ENCODE measurements at places on chromosomes 11 and 22.

DNA sequence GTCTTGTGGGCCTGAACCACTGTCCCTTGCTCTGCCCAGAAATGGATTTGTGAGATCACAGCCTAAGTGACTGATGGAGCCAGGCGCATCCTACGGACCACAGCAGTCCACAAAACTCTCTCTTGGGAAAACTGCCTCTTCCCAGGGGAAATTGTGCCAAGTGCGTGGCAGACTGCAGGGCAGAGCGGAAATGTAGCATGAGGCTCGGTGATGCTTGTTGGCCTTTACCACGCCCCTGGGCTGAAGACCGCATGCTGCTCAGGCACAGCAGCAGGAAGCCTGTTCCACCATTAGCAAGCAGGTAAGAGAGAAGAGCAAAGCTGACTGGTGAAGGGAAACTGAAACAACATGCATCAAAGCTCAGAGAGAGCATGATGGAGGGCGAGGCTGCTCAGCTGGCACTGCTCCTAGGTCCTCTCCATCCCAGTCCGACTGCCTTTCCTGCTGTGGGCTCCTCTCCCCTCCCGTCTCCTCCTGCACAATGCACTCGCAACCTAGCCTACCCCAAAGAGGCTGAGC lies 26.5 kb upstream of the SCARF2 start:
- no peak overlapping the region for H3K4me3 ChIP-seq
- no peaks in the 10 kb centered on the region for H3K36me3 ChIP-seq
- peaks cover 1% of the 10 kb centered on the region for H3K4me1 ChIP-seq
- DNase-seq: no peak
- no peak overlapping the region for H3K27ac ChIP-seq
- no peaks in the 10 kb centered on the region for H3K27me3 ChIP-seq

GRCh38 chr22:25019427-25020184 lies 67.1 kb downstream of the KIAA1671 start:
- DNase-seq: no peak
- no peak overlapping the region for H3K4me3 ChIP-seq
- H3K36me3 ChIP-seq: no peaks in the 10 kb centered on the region
- H3K27me3 ChIP-seq: no peaks in the 10 kb centered on the region
- no peak overlapping the region for H3K27ac ChIP-seq
- H3K4me1 ChIP-seq: no peaks in the 10 kb centered on the region

- no peaks in the 10 kb centered on the region for H3K27me3 ChIP-seq
- H3K4me3 ChIP-seq: no peak overlapping the region
- DNase-seq: no peak
- H3K4me1 ChIP-seq: peaks cover 2% of the 10 kb centered on the region
- H3K36me3 ChIP-seq: no peaks in the 10 kb centered on the region
- H3K27ac ChIP-seq: no peak overlapping the region
Measured at GRCh38 chr11:45232341-45233080, 53.6 kb downstream of the SYT13 start.

GRCh38 chr11:59000003-59000402 lies 60.7 kb downstream of the GLYATL1 start:
- no peak overlapping the region for H3K27ac ChIP-seq
- no peaks in the 10 kb centered on the region for H3K36me3 ChIP-seq
- no peaks in the 10 kb centered on the region for H3K27me3 ChIP-seq
- no peak for DNase-seq
- no peaks in the 10 kb centered on the region for H3K4me1 ChIP-seq

DNA sequence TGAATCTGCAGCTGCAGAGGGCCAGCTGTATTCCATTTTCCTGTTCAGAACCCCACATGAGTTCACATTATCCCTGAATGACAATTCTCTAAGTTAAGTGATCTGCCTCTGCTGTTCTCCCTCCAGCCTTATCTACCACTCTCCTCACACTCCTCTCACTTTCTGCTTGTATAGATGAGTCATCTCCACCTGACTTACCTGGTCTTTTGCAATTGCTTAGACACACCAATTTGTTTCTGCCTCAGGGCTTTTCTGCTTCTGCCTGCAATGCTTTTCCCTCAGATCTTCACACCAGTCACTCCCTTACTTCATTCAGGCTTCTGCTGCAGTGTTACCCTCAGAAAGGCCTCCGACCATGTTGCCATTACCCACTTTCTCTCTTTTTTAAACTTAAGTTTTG lies 118.1 kb downstream of the ATM start:
- no peak overlapping the region for H3K4me3 ChIP-seq
- no peaks in the 10 kb centered on the region for H3K27me3 ChIP-seq
- H3K4me1 ChIP-seq: no peaks in the 10 kb centered on the region
- H3K27ac ChIP-seq: no peak overlapping the region

GRCh38 chr11:125211191-125211947 lies 46.8 kb downstream of the PKNOX2 start:
- no peak overlapping the region for H3K27ac ChIP-seq
- H3K27me3 ChIP-seq: no peaks in the 10 kb centered on the region
- H3K36me3 ChIP-seq: no peaks in the 10 kb centered on the region
- H3K4me1 ChIP-seq: peaks cover 10% of the 10 kb centered on the region

GRCh38 chr11:102413497-102413896 lies 39.1 kb downstream of the TMEM123 start:
- DNase-seq: no peak
- no peaks in the 10 kb centered on the region for H3K27me3 ChIP-seq
- no peaks in the 10 kb centered on the region for H3K4me1 ChIP-seq
- no peaks in the 10 kb centered on the region for H3K36me3 ChIP-seq

DNA sequence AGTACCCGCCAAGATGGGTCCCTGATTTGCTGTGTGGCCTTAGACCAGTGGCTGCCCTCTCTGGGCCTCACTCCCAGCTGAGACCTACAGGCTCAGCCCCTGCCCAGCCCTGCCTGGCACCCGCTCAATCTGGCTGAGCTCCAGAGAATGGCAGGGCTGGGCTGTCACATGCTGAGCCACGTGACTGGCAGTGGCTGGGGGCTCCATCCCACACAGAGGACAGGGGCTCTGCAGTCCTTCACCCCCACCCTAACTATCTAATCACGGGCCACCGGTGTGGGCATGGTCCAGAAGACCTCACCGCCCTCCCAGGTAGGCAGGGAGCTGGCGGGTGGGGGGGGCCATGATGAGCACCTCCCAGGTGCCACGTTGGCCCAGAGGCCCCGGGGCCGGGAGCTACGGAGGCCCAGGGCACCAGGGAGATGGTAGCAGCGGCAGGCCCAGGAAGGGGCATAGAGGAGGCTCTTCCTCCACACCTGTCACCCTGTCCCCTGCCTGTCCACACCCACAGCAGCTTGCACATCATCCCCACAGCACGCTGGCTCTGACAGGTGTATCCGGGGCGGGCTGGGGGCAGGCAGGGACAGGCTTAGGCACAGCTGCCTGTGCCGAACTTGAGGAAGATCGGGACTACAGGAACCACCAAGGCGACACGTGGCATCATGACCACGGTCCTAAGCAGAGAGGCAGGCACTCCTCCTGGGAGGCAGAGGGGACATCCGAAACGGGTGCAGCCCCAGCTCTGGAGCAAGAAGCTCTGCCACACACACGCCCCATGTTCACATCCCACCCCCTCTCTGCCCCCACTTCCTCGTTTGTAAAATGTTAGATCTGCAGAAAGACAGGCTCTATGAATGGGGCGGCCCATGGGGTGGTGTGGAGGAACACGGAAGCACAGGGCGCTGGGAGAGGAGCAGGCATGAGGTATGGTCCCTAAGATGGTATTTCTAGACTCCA lies 1.5 kb upstream of the ALDH3B1 start:
- H3K27me3 ChIP-seq: no peaks in the 10 kb centered on the region
- no peak overlapping the region for H3K27ac ChIP-seq
- peaks cover 10% of the 10 kb centered on the region for H3K4me1 ChIP-seq
- DNase-seq: no peak
- no peak overlapping the region for H3K4me3 ChIP-seq

DNA sequence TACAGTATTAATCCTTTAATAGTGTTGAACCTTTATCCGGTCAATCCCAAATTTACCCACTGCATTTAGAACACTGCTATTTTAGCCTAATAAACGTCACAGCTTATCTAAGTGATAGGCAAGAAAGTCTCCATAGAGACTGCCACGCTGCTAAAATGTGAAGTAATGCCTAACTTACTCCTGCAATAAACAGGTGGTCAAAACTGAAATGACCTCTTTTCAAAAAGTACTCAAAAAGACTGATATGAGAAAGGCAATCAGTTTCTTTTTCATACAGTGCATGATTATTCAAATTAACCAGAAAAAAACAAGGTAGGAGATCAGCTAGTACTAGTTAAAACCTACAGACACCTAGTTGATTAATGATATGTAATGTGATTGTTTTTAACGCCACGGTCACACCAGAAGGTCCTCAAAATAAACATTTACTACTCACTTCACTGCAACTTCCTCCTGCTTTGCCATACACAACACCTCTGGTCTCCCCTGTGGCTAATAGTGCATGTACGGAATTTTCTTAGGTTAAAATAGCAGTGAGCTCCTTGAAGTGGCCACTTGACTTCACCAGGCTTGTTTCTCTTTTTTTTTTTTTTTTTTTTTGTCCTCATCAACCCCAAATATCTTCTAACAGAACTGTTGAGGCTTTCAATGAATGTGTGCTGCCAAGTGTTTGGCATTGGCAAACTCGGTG lies 8.8 kb downstream of the ATP5MG start:
- H3K36me3 ChIP-seq: peaks cover 7% of the 10 kb centered on the region
- H3K27me3 ChIP-seq: no peaks in the 10 kb centered on the region
- H3K27ac ChIP-seq: no peak overlapping the region
- no peaks in the 10 kb centered on the region for H3K4me1 ChIP-seq

DNA sequence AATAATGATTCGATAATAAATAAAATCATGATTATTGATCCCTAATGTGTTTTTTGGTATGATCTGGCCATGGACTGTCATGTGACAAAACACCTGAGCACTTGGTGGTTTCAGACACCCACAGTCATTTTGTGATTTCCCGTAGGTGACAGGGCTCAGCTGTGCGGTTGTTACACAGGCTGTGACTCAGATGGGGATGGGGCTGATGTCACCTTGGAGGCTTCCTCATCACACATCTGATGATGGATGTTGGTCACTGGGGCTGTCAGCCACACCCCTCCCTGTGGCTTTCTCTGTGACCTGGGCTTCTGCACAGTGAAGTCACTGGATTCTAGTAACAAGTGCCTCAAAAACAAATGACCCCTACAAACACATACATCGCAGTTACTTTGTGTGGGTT lies 995.1 kb downstream of the BRD1 start:
- no peak overlapping the region for H3K4me3 ChIP-seq
- no peaks in the 10 kb centered on the region for H3K36me3 ChIP-seq
- no peak for DNase-seq
- no peak overlapping the region for H3K27ac ChIP-seq
- no peaks in the 10 kb centered on the region for H3K4me1 ChIP-seq
- no peaks in the 10 kb centered on the region for H3K27me3 ChIP-seq

DNA sequence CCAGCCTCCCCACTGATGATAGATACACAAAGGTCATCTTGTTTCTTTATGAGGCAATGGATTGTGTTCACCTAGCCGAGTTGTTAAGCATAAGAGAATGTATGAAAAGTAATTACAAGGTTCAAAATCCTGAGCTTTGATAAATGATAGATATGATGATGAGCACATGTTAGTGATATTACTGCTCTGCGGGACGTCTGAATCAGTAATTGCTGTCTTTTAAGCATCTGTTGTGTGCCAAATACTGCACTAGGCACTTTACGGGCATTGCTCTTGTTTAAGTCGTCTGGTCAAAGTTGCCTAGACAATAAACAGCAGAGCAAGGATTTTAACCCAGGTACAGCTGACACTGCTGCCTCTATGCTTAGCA lies 559 bp upstream of the RNF141 start:
- H3K27ac ChIP-seq: no peak overlapping the region
- peak overlapping the region; percentile 19 for H3K4me3 ChIP-seq
- DNase-seq: no peak
- H3K27me3 ChIP-seq: no peaks in the 10 kb centered on the region
- H3K4me1 ChIP-seq: peaks cover 1% of the 10 kb centered on the region
- H3K36me3 ChIP-seq: no peaks in the 10 kb centered on the region

GRCh38 chr11:832529-833113 lies at the start of gene CD151:
Gene CD151 (plus strand): TSS chr11:832952. CDS start chr11:836070, 3,118 bp downstream.
- H3K36me3 ChIP-seq: peaks cover under 1% of the 10 kb centered on the region
- H3K27ac ChIP-seq: no peak within 1 kb of the TSS
- peaks cover 6% of the 10 kb centered on the region for H3K27me3 ChIP-seq
- H3K4me3 ChIP-seq: peak within 1 kb of the TSS; percentile 59
- no peak for DNase-seq

DNA sequence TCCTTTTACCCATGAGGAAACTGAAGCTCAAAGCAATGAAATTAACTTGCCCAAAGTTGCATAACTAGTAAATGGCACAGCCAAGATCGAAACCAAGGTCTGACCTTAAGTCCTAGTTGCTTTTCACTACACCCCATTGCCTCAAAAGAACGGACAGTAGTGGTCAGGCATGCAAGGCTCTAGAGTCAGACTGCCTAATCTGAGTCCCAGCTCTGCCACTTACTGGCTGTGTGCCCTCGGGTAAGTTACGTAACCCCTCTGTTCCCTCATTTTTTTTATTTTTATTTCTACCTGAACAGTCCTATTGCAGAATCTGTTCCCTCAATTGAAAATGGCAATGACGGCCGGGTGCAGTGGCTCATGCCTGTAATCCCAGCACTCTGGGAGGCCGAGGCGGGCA lies 9.6 kb downstream of the CYB561A3 start:
- peaks cover 15% of the 10 kb centered on the region for H3K36me3 ChIP-seq
- no peaks in the 10 kb centered on the region for H3K27me3 ChIP-seq
- no peak overlapping the region for H3K4me3 ChIP-seq
- no peaks in the 10 kb centered on the region for H3K4me1 ChIP-seq

GRCh38 chr11:77656362-77656761 lies 18.8 kb upstream of the CLNS1A start:
- no peak overlapping the region for H3K4me3 ChIP-seq
- H3K36me3 ChIP-seq: no peaks in the 10 kb centered on the region

GRCh38 chr22:44407987-44408828 lies 89.8 kb downstream of the RTL6 start:
- H3K4me3 ChIP-seq: no peak overlapping the region
- H3K27ac ChIP-seq: no peak overlapping the region
- no peak for DNase-seq
- no peaks in the 10 kb centered on the region for H3K36me3 ChIP-seq
- H3K4me1 ChIP-seq: peaks cover 6% of the 10 kb centered on the region

GRCh38 chr11:58629857-58630256 lies 7.4 kb downstream of the CNTF start:
- H3K27ac ChIP-seq: no peak overlapping the region
- DNase-seq: peak; percentile 37
- no peaks in the 10 kb centered on the region for H3K27me3 ChIP-seq
- no peaks in the 10 kb centered on the region for H3K4me1 ChIP-seq

- no peaks in the 10 kb centered on the region for H3K4me1 ChIP-seq
- no peak overlapping the region for H3K4me3 ChIP-seq
- no peaks in the 10 kb centered on the region for H3K36me3 ChIP-seq
Measured at GRCh38 chr11:122076512-122077120, 39.4 kb downstream of the BLID start.

GRCh38 chr11:108346451-108346850 lies 120.9 kb downstream of the C11orf65 start:
- no peak overlapping the region for H3K4me3 ChIP-seq
- H3K27me3 ChIP-seq: no peaks in the 10 kb centered on the region
- H3K36me3 ChIP-seq: peaks cover 3% of the 10 kb centered on the region
- no peak overlapping the region for H3K27ac ChIP-seq

DNA sequence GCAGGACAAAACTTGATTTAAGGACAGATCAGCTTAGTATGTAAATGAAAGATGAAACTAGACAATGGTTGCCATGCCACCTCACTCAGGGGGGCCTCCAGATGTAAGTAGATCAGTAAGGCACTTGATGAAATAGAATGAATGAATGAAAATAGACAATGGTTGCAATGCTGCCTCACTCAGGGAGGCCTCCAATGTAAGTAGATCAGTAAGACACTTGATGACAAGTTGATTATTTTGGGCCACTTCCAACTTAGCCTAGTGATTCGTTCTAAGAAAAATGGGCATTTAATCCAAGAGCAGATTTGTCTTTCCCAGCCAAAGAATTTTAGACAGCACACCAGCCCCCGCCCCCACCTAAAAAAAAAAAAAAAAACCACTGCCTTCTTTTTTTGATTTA lies 19.2 kb upstream of the SLC5A12 start:
- no peaks in the 10 kb centered on the region for H3K4me1 ChIP-seq
- DNase-seq: no peak
- H3K4me3 ChIP-seq: no peak overlapping the region
- no peaks in the 10 kb centered on the region for H3K27me3 ChIP-seq
- no peaks in the 10 kb centered on the region for H3K36me3 ChIP-seq
- H3K27ac ChIP-seq: no peak overlapping the region
